ENCODE measurements at places on chromosomes 12 and 14.

DNA sequence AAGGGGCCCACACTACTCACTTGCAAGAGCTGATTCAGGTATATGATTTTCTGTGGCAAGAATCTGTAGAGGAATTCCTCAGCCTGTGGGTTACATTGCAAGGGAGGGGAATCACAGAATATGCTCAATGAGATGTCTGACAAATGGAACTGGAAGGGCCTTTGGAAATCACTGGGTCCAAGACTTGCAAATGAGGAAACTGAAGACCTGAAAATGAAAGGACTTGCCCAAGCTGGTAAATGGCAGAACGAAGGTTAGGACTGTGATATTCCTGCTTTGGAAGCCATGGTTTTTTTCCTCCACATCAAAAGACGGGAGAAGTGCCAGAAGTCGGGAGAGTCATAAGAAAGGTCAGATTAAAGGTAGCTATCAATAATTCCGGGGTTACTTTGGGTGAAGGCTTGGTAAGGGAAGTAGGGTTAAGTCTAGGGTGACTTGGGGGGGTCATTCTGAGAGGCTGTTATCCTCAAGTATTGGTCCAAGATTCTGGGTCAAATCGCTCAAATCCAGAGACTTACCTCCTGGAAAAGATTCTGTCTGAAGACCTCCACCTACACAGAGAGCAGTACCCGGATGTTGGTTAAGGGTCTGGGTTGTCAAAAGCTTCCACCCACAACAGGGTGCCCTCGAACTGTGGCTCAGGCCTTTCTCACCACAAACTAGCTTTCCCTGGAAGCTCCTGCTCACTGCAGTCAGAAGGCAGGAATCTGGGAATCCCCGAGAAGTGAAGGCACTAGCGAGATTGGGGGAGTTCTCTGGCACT is 539 bp downstream of the PSME2 start:
- no peak for DNase-seq

GRCh38 chr14:37247791-37248461 is 50.2 kb downstream of the MIPOL1 start:
- no peak for DNase-seq

DNA sequence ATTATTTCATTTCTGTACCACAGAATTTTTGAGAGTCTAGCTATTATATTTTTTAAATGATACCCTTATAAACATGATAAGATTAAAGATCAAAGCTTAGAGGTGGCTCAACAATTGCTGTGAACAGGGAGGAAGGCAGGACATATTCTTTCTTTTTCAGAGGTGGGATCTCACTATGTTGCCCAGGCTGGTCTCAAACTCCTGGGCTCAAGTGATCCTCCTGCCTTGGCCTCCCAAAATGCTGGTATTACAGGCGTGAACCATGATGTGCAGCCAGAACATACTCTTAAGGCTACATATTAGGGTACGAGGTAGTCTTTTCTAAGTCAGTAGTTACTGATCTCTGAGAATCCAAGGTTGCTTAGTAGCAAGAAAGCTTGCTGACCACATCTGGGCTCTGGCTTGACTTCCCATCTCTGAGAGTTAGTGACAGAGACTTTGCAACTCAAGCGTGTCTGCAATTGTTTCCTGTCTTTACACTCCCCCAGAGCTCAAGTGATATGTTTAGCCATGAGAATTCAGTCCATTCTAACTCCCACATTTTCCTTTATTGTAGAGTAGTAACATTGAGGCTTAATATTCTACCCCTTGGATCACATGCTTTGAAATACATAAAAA is 8.6 kb downstream of the RAB5B start:
- DNase-seq: no peak

DNA sequence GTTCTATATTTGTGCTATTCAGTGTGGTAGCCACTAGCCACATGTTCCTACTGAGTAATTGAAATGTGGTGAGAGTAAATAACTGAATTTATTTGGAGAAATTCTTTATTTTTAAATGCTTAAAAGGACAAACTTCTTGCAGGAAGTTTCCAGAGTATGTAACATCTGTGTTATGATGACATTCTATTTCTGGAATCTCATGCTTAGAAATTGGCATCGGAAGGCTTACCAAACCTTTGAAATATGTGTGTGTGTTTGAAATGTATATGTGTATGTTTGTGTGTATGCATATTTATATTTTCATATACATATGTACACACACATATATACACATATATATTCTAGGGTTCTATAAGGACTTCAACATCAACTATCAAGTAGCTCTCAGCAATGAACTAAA is 12.4 kb upstream of the WSCD2 start:
- DNase-seq: no peak

DNA sequence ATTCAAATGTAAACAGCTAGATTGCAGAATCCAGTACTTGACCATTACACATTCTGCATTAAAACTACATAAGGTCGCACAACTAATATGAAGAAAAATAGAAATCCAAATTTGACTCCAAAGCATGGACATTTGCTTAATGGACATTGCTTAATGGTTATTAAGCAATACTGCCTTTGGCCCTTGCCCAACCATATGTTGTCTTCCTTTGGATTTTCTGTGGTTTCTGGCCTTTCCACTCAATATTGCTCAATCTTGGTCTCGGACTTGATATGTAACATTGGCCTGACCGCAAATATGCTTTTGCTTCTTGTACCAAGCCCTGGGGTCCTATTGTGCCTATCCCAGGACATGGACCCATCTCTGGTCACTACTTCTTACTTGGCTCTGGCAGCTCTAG is 67.2 kb downstream of the PTPRR start:
- DNase-seq: no peak

DNA sequence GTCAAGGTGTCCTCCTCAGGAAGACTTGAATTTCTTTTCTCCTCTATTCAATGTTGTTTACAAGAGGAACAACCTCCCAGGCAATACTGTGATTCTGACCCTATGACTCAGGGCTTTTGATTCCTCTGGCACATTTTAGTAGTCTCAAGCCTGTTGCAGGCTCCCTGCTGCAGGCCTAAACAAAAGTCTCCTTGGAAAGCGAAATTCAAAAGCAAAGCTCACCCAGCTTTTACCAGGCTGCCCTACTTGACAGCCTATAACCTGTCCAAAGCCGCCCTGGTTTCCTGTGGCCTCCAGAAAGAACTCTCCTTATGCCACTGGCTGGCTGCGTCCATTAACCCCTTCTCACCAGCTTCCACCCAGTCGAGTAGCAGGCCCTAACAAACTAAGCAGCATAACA is 11.6 kb downstream of the FGD6 start:
- DNase-seq: no peak

DNA sequence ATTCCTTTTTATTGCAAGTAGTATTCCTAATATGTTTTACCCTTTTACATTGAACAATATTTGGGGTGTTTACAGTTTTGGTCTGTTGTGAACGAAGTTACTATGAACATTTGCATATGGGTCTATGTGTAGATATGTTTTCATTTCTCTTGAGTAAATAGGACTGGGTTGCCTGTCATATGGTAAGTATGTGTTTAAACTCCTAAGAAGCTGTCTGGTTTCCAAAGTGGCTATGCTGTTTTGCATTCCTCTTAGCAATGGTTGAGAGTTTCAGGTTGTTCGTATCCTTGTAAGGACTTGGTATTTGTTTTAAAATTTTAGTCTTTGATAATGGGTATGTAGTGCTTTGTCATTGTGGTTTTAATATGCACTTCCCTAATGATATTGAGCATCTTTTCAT is 6.3 kb downstream of the METAP2 start:
- no peak for DNase-seq

GRCh38 chr12:99914206-99914605 is 70.5 kb downstream of the ANKS1B start:
- DNase-seq: no peak

- DNase-seq: no peak
Measured at GRCh38 chr12:68158432-68158831, 1.1 kb downstream of the IFNG start.

DNA sequence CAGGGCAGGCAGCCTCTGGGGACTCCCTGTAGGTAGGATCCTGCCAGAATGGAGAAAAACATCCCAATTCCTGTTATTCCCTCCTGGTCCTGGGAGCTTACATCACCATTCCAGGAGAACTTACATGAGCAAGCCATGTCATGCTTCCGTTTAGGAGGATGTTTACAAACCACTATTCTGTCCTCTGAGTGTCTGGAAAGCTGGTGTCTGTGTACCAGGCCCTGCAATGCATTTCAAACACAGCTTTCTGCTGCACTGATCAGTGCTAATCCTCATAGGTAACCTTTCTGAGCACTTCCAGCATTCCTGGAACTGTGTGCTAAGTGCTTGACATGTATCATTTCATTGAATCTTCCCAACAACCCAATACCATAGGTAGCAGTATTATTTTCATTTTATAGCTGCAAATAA is 19.8 kb upstream of the MAP1LC3B2 start:
- DNase-seq: no peak

DNA sequence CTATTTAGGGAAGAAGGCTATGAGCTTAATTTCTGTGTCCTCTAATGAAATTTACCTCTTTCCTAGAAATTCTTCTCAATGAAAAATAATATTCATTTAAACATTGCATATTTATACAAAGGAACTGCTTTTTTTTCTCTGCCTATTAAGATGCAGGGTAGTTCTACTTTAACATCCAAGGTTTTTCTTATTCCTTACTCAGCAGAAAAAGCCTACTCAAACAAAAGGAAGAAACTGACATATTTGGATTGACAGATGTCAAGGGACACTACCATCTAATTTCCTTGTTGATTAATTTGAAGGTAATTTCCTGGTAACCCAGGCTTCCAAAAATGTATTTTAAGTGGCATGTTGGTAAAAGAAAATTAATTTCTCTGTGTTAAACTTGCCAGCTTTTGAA is 192.3 kb downstream of the EGLN3 start:
- no peak for DNase-seq

- no peak for DNase-seq
Measured at GRCh38 chr12:64595863-64596793, 14.2 kb upstream of the RASSF3 start.

All from stimulated activated CD4-positive, alpha-beta T cell treated with anti-CD3 and anti-CD28 coated beads, Interleukin-1b, Interleukin-23, amount 100 ng/mL, for 24 hours (primary cell).